ENCODE measurements at places on chromosomes 12 and 14. TPM values are rescaled to one million over a fixed set of nuclear protein-coding genes. Genes with fewer than 3 reads are reported as not detected.

- no peak for DNase-seq
Measured at GRCh38 chr12:6202846-6203245, 2.6 kb downstream of the CD9 start.

Gene KLHL33
- total RNA-seq: not detected

Gene AKAP5
- 0.69 TPM for total RNA-seq

DNA sequence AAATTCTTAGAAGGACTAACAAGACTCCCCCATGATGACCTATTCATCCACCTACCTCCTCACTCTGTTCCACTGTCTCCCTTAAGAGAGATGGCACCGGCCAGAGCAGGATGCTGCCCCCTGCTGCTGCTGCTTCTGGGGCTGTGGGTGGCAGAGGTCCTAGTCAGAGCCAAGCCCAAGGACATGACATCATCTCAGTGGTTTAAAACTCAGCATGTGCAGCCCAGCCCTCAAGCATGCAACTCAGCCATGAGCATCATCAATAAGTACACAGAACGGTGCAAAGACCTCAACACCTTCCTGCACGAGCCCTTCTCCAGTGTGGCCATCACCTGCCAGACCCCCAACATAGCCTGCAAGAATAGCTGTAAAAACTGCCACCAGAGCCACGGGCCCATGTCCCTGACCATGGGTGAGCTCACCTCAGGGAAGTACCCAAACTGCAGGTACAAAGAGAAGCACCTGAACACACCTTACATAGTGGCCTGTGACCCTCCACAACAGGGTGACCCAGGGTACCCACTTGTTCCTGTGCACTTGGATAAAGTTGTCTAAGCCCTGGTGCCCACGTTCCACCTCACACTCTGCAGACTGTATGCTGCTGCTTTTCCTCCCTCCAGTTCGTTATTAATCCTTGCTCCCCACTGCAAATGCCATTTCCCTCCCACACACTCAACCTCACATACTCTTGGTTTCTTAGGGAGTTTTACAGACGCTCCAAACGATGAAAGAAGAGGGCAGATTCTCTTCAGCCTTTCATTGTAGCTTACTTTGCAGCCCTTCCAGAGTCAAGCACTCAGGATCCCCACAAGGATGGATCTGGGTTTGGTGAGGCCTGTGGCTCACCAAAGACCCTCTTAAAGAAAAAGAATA is at the start of gene RNASE8:
TSS of gene RNASE8 (plus strand) at position 20 of the 873 bp plus-strand sequence. CDS start at position 91, 71 bp downstream.
- DNase-seq: no peak

GRCh38 chr14:59566725-59567124 is 9.9 kb downstream of the CCDC175 start:
- no peak for DNase-seq
